Prostate gland (tissue), 2 donors: ENCODE measurements at places on chromosomes 2 and 18. TPM values are rescaled to one million over a fixed set of nuclear protein-coding genes. Genes with fewer than 3 reads are reported as not detected.

The HTR2B gene
- total RNA-seq, result not detected

GRCh38 chr18:64402636-64403035, 253.7 kb upstream of the LINC00305 start:
- no peak for DNase-seq
- no peaks in the 10 kb centered on the region for H3K4me1 ChIP-seq
- H3K27ac ChIP-seq, result no peak overlapping the region

DNA sequence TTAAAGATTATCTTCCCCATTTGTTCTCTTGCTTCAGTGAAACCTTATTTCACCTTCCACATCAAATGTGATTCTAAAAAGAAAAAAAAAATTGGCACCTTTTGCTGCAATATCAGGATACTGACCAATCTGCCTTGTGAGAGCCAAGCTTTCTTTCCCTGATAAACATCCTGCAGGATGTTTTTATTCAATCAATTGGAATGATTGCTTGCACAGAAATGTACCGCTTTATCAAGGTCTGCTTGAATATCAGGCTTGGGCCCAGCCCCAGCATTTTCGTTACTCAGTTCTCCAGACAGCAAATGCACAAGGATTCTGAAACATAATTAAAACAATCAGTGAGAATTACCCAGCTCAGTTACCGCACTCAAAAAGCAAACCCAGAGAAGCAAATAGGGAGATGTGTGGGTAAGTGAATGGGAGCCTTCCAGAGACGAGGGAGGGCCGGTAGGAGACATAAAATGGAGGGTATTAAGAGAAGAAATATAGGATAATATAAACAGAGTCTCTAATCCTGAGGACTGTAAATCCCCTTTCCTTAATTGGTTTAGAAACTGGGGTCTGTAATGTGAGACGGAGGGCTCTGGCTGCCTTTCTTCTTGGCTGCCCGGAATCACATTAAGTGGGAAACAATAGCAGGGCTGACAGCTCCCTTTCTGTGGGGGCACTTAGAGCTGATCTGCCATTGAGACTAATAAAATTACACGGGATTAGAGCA, 291.8 kb downstream of the ICOS start:
- peaks cover 9% of the 10 kb centered on the region for H3K27me3 ChIP-seq
- no peaks in the 10 kb centered on the region for H3K4me1 ChIP-seq
- no peak overlapping the region for H3K4me3 ChIP-seq

DNA sequence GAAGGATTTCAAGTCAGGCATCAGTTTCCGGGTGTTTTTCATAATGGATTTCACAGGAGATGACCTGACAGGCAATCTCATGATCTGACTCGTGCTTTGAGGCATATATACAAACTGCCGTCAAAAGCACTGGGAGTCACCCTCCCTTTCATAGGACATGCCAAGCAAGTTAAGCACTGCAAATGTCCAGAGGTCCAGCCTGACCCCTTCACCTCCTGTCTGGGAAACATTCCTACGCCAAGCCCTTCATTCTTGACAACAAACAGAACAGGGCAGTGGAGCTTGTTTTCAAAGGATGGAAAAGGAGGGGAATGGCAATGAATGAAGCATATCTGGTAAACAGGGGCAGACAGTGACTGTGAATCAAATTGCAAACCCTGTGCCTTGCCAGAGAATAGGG, 963.6 kb downstream of the BCL11A start:
- no peaks in the 10 kb centered on the region for H3K27me3 ChIP-seq
- no peak for DNase-seq
- no peak overlapping the region for H3K4me3 ChIP-seq
- H3K27ac ChIP-seq, result no peak overlapping the region
- no peaks in the 10 kb centered on the region for H3K4me1 ChIP-seq
